ENCODE measurements at places on chromosomes 12 and 14. TPM values are rescaled to one million over a fixed set of nuclear protein-coding genes. Genes with fewer than 3 reads are reported as not detected.

Gene PROX2
- total RNA-seq = not detected

Gene TSFM
- total RNA-seq = 29.7 TPM

Gene ABCD4
- total RNA-seq = 62.4 TPM

Gene PTCSC3
- total RNA-seq = not detected

Gene RHNO1
- 53.6 TPM for total RNA-seq

Gene ZFP36L1
- 82.2 TPM for total RNA-seq

Gene EFS
- total RNA-seq = not detected

Gene APOLD1
- 14.4 TPM for total RNA-seq

Gene CDK17
- 38.7 TPM for total RNA-seq
